H7 (cell line): ENCODE measurements at places on chromosomes 16 and 17. TPM values are rescaled to one million over a fixed set of nuclear protein-coding genes. Genes with fewer than 3 reads are reported as not detected.

DNA sequence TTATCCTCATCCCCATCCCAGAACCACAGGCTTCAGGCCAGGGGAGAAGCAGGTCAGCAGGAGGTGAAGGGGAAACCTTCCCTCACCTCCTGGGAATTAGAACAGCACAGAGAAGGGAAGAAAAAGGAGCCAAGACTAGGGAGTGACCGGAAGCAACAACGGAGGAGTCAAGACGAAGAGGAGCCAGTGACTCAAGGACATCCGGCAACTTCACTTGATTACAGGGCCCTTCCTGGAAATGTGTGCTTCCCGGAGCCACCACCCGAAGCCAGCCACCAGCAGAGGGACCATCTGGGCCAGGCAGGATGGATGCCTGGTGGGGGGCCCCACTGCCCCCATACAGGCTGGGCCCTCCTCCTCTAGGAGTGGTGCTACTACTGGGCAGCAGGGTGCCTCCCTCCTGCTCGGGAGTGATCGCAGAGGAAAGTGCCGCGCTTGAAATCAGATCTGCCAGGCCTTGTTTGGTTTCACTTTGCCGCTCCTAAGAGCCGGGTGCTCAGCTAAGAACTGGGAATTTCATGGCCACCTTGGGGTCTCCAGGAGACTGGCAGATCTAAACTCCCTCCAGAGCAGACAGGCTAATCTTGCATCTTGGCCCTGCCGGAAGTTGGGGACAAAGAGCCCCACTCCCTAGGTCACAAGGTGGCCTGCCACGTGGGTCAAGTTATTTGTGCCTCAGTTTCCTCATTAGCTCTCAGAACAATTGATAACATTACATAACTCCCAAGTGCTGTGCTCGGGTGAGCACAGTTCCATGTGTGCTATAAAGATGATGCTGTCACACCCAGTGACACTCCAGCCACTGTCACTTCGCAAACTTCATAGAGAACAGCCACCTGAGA, 6.6 kb downstream of the CDC42EP4 start:
- DNase-seq = peak; percentile 83

GRCh38 chr16:57791195-57791892, 10.9 kb downstream of the KIFC3 start:
- DNase-seq = no peak

DNA sequence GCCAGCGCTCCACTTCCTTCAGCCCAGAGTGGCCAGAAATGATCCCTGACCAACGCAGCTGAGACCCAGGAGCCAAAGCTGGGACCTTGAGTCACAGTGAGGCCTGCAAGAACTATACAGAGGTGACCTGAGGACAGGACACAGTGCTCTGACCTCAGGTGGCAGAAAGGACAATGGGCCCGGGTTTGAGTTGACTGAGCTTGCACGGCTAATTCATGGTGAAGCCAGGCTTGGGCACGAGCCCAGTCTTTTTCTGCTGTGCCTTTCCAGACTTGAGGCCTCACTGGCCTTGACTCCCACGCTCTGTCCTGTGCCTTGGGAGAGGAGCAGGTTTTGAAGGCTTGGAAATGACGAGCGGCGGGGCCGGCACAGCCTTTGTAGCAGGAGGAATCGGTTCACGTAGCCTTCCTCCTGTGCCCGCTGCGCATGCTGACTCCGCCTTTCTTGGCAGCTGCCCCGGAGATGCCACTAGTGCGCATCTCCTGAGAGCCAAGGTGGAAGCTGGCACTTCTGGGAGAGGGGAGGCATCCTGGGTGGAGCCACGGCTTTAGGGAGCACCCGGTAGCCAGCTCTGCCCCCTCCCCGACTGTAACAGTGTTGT, 34.9 kb downstream of the NDEL1 start:
- peak; percentile 39 for DNase-seq

DNA sequence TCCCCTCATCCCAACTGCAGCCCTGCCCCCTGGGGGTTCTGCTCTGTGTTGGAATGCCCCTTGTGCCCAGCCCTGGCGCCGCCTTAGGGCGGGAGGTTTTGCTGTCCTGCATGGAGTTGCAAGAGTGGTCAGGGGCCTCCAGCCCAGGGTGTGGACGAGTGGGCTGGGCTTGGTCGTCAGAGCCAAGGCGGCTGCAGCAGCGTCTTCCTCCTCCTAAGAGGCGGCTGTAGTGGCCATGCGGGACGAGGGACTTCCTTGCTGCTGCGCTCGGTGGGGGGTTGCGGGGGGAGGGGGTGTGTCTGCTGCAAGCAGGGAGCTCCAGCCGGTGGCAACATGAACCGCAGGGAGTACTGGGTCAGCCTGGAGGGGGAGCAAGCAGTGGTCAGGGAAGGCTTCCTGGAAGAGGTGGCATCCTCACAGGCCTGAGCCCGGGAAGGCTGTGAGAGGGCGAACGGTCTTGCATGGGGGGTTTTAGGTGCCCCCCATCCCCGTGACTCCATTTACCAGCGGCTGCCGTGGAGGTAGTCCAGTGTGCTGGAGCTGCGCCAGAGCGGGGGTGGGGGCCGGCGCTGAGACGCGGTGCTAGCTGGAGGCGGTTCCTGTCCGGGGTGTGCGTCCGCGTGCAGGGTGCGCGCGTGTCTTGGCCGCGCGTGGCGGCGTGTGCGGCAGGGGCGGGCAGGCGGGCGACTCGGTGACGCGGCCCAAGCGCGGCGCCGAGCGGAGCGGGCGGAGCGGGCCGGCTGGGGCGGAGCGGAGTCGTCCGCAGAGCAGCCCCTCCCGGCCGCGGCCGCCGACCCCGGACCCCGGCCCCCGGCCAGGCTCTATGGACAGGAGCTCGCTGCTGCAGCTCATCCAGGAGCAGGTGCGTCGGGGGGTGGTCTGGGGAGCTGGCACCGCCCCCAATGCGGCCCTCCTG, at the start of gene RHBDL1:
Gene RHBDL1, plus strand, starts transcription at position 704 of the 916 bp plus-strand sequence. Its CDS starts 120 bp downstream, at position 824.
- DNase-seq = peak; percentile 92

KRT36 gene
- total RNA-seq = not detected in 2 replicates

ZMYND15 gene
- total RNA-seq = 0.17 TPM in 1 of 2 replicates, not detected in the other

BBS2 gene
- 22.2 and 38.8 TPM in 2 replicates for total RNA-seq

DNA sequence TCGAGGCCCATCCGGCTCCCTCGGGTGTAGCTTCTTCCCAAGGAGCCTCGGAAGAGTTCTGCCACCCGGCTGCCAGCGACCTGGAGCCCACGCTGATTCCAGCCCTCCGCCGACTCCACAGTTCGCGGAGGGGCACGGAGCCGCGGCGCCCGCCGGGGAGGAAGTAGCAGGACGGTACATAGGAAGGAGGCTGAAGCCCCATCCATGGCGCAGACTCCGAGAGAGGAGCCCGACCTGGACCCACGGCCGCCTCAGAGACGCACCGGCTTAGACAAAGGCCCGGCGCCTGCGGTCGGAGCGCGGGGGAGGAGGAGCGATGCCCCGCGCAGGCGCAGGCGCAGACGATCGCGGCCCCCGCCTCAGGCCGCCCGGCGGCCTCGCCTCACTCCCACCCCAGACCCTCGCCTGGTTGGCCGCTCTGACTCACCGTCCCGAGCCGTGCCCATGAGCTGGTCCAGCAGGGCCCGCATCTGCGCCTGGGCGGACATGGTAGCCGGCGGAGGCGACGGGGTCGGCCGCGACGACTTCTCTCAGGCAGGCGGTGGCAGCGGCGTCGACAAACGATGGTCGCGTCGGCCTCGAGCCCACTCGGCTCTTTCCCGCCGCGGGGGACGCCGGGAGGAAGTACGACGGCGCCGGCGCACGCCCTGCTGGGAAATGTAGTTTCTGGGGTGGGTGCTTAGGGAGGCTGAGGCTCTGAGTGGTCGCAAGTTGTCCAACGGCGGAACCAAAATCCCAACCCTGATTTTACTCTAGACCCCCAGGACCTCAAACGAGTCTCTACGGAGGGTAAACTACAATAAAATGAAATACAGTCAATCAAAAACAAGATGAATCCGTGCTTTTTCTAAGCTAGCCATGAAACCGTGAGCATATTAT, at the start of gene LUC7L:
Gene LUC7L, minus strand, starts transcription at position 598 of the 879 bp plus-strand sequence. Its CDS starts 110 bp downstream, at position 488.
- DNase-seq = peak; percentile 99

CACNG3 gene
- not detected in 2 replicates for total RNA-seq

DNA sequence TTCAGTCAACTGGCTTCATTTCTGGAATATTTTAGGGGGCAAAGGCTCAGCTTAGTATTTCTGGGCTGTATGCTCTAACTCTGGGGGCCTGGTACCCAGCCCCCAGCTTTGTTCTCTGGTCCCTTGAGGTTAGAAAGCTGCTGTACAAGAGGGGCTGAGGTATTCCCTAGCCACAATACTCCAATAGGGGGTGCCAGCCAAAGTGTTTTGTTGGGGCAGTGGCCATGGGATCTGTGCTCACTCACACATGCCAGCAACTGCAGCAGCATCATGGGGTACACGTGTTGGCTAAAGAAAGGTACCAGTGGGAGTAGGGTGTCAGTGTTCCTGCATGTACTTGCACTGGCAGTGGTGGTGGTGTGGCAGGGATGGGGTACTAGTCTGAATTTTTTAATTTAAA, 257.3 kb downstream of the CA10 start:
- DNase-seq = peak; percentile 7

DNA sequence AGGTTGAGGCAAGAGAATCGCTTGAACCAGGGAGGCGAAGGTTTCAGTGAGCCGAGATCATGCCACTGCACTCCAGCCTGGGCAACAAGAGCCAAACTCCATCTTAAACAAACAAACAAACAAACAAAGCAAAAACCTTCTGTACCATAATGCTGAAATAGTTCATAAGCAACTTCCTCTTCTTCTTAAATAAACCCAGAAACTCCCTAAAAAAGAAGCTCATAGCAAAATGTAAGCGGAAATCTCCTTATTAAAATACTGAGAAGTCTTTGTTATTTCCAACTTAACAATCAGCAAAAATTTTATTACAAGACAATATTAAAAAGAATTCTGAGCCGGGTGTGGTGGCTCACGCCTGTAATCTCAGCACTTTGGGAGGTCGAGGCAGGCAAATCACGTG, 82.8 kb downstream of the FBXL20 start:
- no peak for DNase-seq

DNA sequence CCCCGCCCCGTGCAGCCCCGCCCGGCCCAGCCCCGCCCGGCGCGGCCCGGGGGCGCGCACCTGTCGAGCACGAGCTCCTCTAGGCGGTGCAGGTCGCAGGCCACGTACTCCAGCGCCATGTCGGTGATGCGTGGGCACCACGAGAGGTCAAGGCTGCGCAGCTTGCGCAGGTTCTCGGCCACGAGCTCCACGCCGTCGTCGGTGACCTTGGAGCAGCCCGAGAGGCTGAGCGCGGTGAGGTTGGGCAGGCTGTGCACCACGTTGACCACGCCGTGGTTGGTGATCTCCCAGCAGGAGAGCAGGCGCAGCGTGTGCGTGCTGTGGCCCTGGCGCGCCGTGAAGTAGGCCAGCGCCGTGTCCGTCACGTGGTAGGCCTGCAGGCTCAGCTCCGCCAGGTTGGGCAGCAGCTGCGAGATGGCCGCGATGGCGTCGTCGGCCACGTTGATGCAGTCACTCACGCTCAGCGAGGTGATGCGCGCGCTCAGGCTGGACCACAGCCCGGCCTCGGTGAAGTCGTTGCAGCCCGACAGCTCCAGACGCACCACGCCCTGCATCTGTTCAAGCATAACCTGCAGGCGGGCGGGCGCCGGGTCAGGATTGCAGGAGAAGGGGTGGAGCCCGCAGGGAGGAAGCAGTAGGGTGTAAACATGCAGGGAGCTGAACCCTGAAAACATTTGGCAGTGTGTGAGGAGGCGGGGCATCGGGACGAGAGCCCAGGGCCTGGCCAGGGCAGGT, 5.3 kb upstream of the WDR24 start:
- DNase-seq = peak; percentile 84

DNA sequence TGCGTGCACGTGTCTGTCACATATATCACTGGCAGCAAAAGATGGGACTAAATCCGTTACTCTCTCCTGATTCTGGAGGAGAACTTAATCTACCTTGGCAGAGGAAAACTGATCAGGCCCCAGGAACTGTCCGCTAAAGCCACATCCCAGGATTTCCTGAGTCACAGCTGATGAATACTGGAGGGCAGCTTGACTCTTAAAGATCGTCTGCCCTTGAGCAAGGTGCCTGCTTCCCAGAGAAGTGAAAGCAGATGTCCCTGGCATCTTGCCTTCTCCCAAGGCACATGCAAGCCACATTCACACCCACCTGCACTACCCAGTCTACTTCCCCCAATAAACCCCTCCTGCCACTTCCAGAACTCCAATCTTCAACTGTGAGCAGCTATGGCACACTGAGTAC, 99.8 kb downstream of the CPPED1 start:
- DNase-seq = no peak

GRCh38 chr17:40475234-40475908, 26.1 kb downstream of the TNS4 start:
- no peak for DNase-seq

- peak; percentile 56 for DNase-seq
Measured at GRCh38 chr17:59607817-59608403, 11.8 kb upstream of the CLTC start.

- DNase-seq = no peak
Measured at GRCh38 chr16:833411-833810, 32.9 kb upstream of the GNG13 start.

- DNase-seq = peak; percentile 92
Measured at GRCh38 chr17:43905985-43906852, 1.1 kb downstream of the MPP2 start.

CCDC144A gene
- 0.03 and 0.55 TPM in 2 replicates for total RNA-seq

- no peak for DNase-seq
Measured at GRCh38 chr17:47603830-47604597, 45.7 kb upstream of the KPNB1 start.

DNA sequence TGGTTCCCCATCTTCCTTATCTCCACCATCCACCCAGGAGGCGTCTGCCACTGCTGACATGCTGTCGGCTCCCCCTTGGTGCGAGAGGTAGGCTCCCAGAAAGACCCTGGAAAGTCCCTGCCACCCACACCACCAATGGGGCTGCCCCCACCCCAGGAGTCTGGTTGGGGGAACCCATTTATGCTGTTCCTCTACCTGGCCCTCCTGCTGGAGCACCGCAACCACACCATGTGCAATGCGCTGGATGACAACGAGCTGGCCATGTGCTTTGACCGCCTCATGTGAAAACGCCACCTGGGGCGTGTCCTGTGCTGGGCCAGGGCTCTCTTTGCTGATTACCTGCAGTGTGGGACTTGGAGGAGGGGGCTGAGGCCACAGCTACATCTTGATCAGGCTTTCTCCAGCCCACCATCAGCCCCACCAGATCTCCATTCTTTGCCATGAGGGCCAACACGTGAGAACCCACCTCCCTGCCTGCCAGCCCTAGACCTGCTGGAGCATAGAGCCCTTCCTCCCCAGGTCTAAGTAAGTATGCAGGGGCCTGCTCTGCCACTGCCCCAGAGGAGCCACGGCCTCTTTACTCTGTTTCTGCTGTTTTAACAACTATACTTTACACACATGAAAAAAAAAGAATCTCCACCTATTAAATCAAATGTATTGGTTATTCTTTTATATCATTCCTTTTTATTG, 7.9 kb upstream of the ALDH3A1 start:
- peak; percentile 22 for DNase-seq

- DNase-seq = peak; percentile 72
Measured at GRCh38 chr16:48353565-48354163, 31.5 kb downstream of the SIAH1 start.

GRCh38 chr17:42780851-42781638, 635 bp downstream of the WNK4 start:
- DNase-seq = no peak

UTS2R gene
- not detected in 2 replicates for total RNA-seq

DNA sequence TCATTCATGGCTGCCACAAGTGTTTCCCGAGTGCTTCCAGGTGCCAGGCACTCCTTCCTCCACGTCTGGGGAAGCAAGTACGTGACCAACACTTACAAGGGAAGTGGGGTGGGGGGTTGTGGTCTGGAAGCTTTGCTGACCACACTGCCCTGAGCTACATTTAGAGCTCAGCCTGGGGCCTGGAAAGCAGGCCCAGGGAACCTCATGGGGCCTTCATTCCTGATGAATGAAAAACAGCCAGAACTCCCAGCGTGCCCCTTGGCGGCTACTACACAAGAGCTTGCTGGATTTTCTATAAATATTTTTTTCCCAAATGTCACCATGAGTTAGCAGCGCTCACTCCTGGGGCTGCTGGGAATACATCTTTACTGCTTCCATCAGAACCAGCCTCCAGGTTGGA, 73.3 kb downstream of the ABCC12 start:
- no peak for DNase-seq
